ENCODE measurements at places on chromosomes 16 and 17. TPM values are rescaled to one million over a fixed set of nuclear protein-coding genes. Genes with fewer than 3 reads are reported as not detected.

DNA sequence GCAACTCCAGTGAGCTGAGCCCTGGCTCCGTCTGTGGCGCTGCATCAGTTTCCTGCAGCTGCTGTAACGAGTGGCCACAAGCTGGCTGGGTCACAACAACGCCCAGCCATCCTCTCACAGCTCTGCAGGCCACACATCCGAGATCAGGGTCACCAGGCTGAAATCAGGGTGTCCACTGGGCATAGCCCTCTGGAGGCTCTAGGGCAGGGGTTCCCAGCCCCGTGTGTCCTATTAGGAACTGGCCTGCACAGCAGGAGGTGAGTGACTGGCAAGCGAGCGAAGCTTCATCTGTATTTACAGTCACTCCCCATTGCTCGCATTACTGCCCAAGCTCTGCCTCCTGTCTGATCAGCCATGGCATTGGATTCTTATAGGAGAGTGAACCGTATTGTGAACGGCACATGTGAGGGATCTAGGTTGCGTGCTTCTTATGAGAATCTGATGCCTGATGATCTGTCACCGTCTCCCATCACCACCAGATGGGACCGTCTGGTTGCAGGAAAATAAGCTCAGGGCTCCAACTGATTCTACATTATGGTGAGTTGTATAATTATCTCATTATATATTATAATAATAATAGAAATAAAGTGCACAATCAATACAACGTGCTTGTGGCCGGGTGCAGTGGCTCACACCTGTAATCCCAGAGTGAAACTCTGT, 176.5 kb downstream of the SEC14L1 start:
- DNase-seq: no peak

The C1QTNF8 gene
- not detected for total RNA-seq

The C1QL1 gene
- 0.74 TPM for total RNA-seq

The MMP28 gene
- total RNA-seq: 3.0 TPM

The TBX21 gene
- total RNA-seq: 0.25 TPM

DNA sequence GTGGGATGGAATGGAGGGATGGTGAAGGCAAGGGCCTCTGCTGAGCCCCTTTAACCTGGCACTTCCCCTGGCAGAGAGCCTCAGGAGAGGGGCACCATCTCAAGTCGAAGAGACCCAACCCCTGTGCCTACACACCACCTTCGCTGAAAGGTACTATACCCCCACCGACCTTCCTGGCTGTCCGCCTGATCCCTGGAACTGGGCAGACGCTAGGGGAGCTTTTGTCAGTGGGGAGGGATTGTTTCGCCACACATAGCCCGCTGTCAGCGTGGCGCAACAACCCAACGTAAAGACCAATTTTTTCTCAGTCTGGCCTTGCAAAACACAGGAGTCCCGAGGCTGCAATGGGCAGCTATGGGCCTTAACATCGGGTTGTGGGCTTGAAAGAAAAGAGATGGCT, 3.1 kb downstream of the PPP1R1B start:
- DNase-seq: no peak

- DNase-seq: no peak
Measured at GRCh38 chr16:10168258-10168657, 14.0 kb downstream of the GRIN2A start.

The GPR179 gene
- 0.05 TPM for total RNA-seq

The SLC47A2 gene
- not detected for total RNA-seq

The PRR15L gene
- total RNA-seq: 0.14 TPM

DNA sequence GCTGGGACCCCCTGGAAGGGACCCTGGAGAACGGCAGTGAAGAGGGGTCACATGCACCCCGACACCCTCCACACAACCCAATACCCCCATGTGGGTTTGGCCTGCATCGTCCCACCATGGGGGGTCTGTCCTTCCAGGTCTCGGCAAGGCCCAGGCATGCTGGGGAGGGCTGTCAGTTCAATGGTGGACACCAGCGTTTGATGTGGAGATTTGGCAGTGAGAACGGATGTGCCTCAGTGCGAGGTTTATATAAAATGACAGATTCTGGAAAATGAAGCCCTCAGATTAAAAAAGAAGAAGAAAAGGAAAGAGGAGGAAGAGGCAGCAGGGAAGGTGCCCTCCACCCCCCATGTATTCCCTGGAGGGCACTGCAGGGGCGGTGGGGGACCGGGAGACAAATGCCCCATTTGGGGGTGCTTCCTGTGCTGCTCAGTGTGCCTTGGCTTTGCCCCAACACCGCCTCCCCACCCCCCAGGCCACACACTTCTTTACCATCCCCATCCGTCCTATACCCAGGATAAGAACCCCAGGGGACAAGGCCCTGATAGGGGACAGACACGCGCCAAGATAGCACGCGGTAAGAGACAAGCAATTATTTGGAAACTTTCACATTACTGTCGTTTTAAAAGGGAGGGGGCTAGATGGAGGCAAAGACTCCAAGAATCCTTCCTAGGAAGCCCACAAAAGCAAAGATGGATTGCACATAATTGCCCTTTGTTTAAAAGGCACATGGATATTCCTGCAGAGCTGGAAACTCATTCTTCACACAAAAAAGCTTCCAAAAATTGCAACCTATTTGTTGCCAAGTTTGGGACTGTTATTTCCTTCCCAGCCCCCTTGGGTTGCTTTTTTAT, 21.0 kb downstream of the RBFOX3 start:
- no peak for DNase-seq

GRCh38 chr16:23917621-23918020, 81.8 kb downstream of the PRKCB start:
- no peak for DNase-seq

The KRTAP9-4 gene
- total RNA-seq: not detected

- DNase-seq: no peak
Measured at GRCh38 chr17:29705386-29705785, 82.7 kb upstream of the CORO6 start.

DNA sequence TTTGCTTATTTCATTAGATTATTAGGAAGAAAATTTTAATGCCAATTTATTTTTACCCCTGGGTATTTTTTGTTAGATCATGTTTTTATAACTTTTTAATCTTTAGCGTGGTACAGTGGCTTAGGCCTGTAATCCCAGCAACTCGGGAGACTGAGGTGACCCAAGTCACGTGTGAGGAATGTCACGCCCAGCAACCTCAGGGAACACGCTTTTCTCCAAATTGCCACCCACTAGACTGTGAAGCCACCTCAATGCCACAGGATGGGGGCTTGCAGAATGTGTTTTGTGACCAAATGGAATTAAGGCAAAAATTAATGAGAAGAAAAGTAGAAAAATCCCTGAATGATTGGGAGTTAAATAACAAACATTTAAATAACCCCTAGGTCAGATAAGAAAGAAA, 141.8 kb downstream of the LAT start:
- no peak for DNase-seq

DNA sequence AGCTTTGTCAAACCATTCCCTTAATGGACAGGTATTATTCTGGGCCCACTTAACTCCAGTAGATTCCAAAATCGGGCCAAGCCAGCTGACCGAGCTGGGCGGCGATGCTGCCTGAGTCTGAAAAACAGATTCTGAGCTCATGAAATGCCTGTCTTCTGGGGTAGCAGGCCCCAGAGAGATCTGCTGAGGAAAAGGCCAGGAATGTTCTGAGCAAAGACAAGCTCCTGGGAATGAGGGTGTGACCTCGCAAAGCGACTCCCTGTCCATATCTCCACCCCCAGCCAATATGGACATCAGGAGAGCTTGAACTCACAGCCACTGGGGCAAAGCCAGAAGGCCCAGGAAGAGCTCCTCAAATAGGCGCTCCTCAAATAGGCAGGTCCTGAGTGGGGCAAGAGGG, 23.7 kb downstream of the ZNF423 start:
- DNase-seq: peak; percentile 49

DNA sequence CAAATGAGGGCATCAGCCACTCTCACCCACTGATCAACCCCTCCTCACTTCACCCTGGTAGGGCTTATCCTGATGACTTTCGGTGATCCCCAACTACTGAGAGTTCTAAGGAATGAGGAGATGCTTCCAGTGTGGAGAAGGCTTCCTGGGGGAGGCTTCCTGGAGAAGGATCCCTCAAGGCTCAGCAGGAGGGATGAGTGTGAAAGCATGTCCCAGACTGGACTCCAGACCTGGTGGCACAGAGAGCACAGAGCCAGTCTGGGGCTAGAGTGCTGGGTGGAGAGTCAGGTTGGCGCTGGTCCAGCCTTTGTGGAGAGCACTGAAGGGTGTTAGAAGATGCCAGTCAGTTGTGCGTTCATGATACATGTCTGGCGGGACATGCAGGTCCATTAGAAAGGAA, 53.7 kb downstream of the PLD6 start:
- peak; percentile 71 for DNase-seq

- DNase-seq: no peak
Measured at GRCh38 chr17:72336026-72336803, 215.4 kb downstream of the SOX9 start.

GRCh38 chr16:10752843-10753523, 9.3 kb downstream of the NUBP1 start:
- peak; percentile 65 for DNase-seq

GRCh38 chr17:46851029-46851741, at the start of gene WNT9B:
WNT9B (plus strand) TSS chr17:46851583; CDS start chr17:46851639, 56 bp downstream.
- DNase-seq: no peak

- peak; percentile 57 for DNase-seq
Measured at GRCh38 chr17:73901661-73902415, 257.6 kb upstream of the SDK2 start.

GRCh38 chr17:59620518-59621259, 994 bp downstream of the CLTC start:
- peak; percentile 30 for DNase-seq

DNA sequence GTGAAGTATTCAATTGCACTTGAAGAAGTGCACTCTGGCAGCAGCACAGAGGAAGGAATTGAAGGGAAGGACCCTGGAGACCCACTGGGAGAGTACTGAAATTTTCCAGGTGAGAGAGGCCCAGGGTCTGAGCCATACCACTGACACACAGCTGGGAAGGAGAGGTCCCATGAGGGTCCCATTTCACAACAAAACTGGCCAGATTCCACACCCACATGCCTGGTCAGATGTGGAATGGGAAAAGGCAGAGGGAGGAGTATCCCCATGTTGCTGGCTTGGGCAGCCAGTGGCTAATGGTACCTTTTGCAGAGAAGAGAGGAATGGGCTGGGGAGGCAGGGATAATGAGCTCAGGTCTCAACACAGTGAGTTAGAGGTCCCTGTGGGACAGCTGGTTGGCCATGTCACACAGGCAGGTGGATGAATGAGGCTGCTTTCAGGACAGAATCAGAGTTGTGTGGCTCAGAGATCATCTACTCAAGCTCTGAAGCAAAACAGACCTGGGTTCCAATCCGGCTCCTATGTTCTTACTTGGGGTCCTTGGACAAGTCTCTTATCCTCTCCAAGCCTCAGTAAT, 26.2 kb upstream of the NGFR start:
- DNase-seq: no peak

DNA sequence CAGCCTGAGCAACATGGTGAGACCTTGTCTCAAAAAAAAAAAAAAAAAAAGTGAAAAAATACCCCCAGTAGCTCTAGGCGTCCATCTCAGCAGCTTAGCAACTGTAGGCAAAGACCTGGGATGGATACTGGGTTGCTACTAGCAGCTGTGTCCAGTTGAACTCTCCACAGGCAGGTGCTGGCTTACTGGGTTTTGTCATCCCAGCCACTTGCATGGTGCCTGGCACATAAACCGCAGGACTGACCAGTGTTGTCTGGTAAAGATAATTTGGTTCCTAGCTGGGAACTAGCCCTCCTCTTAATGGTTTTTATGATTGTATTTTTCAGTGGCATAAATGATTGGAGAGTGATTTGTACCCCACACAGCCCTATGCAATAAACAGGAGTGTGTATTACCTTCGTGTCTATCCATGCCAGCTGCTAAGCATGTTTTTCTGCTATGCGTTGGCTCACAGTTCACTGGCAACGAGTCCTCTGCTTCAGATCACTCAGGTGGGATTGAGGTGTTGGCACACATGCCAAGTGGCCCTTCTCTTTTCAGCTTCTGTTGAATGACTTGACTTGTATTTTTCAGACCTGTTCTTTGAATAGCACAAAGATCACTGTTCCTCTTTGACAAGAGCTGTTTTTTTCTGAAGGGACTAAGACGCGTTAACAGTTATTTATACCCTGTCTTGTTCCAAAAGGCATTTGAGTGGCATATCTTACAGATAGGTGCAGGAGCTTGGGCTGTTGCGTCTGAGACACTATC, 352.9 kb downstream of the SNX29 start:
- no peak for DNase-seq

DNA sequence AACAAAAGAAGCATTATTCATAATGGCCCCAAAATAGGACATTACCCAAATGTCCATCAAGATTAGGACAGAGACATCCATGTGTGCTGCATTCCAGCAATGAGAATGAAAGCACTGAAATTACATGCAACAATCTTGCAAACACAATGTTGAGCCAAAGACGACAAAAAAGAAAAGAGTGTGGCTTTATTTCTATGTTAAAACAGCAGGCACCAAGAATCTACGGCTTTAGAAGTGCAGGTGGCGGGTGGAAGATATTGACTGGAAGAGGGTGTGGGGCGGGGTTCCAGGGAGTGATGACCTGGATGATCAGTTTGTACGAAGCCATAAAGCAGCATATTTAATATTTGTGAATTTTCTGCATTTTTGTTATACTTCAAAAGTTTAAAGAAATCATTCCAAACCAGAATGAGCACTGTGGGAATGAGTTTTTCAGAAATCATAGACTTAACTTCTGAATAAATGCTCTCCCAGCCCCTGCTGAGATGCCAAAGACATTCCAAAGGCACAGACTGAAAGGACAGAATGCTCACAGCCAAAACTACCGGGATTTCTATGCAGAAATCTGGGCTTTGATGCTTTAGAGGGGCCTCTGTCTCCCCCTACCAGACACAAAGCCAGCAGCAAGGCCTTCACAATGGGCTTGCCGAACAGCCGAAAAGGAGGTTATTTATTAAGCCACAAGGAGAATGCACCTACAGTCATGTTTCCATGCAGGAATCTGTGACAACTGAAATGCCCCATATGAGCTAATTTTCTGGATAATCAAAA, 361.6 kb downstream of the GRIN2A start:
- no peak for DNase-seq

DNA sequence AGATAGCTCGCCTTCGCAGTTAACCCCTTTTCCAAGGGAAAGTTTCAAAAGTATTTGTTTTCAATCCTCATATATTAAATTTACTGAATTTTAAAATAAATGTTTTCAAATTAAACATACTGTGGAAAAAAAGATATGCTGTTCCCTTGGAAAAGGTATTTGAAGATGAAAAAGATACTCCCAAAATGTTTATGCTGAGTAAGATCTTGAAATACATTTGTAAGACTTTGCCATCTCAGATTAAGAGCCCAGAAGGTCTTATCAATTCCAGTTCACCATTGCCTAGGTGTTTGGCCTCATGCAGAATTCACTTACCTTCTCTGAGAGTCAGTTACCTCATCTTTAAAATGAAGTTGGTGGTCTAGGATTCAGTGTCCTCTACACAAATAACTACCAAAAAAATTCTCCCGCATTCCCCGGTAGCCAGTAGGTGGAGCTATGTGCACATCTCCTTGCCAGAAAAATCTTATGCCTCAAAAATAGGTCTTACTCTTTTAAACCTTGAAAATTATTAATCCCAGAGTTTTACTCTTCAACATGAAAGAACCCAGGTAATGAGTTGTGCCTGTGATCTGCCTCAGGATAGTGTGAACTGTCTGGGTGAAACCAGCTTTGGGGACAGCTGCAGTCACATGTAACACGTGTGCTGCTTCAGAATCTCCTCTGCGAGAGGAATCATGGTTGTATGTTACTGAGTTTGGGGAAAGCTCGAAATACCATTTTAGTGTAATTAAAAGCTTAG, 178.3 kb downstream of the MRTFB start:
- DNase-seq: no peak

The FTSJ3 gene
- total RNA-seq: 36.7 TPM

- peak; percentile 91 for DNase-seq
Measured at GRCh38 chr17:7023576-7024401, 939 bp downstream of the BCL6B start.

The PRRT2 gene
- 2.1 TPM for total RNA-seq

The SECTM1 gene
- 3.9 TPM for total RNA-seq

- peak; percentile 60 for DNase-seq
Measured at GRCh38 chr17:57916925-57917858, 38.0 kb downstream of the CUEDC1 start.

Data from left ventricle myocardium inferior (tissue), 1 donor.